ENCODE measurements at places on chromosomes 16 and 17.

DNA sequence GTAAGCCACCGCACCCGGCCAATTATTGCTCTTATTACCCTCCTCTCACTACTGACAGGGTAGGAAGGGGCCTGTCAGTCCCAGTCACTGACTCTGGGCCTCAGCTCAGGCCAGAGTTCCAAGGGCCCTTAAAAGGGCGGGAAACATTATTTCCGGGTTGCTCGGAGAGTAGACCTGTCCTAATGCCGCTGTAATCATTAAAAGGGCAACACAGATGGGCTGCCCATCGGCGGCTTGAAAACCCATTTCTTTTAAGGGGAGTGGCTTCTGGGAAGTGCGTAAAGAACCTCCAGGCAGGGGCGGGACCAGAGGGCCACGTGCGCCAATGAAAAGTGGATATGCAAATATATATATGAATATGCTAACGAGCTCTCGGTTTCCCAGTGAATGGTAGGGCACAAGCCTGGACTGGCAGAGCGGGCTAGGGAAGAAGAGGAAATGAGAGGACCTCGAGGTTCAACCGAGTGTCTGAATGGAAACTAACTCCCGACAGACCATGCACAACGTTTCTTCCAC, 26.6 kb downstream of the PIPOX start:
- no peak for DNase-seq
- no peak overlapping the region for H3K4me3 ChIP-seq

- H3K36me3 ChIP-seq: peaks cover 3% of the 10 kb centered on the region
- H3K27me3 ChIP-seq: no peaks in the 10 kb centered on the region
- H3K27ac ChIP-seq: no peak overlapping the region
- peaks cover 20% of the 10 kb centered on the region for H3K4me1 ChIP-seq
- no peak overlapping the region for H3K4me3 ChIP-seq
These were observed 7.5 kb downstream of the ATP5PD start for GRCh38 chr17:75039238-75039637.

GRCh38 chr17:79188048-79188447, 113.4 kb downstream of the ENGASE start:
- H3K27ac ChIP-seq: no peak overlapping the region
- no peaks in the 10 kb centered on the region for H3K27me3 ChIP-seq
- H3K4me1 ChIP-seq: no peaks in the 10 kb centered on the region
- H3K4me3 ChIP-seq: no peak overlapping the region
- DNase-seq: no peak

GRCh38 chr16:53848277-53848942, 144.5 kb downstream of the FTO start:
- no peaks in the 10 kb centered on the region for H3K4me1 ChIP-seq
- DNase-seq: no peak
- no peaks in the 10 kb centered on the region for H3K36me3 ChIP-seq
- H3K27me3 ChIP-seq: no peaks in the 10 kb centered on the region

DNA sequence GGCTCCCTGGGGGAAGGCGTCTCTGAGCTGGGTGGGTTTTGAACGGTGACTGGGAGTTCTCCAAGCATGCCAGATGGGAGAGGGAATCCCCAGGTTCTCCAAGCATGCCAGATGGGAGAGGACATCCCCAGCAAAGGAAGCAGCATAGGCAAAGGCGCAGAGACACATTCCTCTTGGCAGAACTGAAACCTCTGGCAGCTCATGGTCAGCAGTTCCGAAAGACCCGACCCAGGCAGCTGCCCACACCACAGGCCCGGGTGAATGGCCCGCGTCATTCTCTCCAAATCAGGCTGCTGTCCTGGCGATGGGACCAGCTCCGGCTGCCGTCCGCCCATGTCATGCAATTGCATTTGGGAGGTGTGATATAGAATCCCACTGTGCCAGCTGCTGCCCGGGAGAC, 8.0 kb downstream of the ZNF469 start:
- no peak overlapping the region for H3K27ac ChIP-seq
- H3K36me3 ChIP-seq: no peaks in the 10 kb centered on the region
- H3K27me3 ChIP-seq: no peaks in the 10 kb centered on the region

- H3K4me3 ChIP-seq: no peak overlapping the region
- H3K4me1 ChIP-seq: peaks cover 56% of the 10 kb centered on the region
- no peak for DNase-seq
- H3K36me3 ChIP-seq: no peaks in the 10 kb centered on the region
- no peak overlapping the region for H3K27ac ChIP-seq
- no peaks in the 10 kb centered on the region for H3K27me3 ChIP-seq
These were observed 24.2 kb downstream of the ZNF652 start for GRCh38 chr17:49337884-49338283.

DNA sequence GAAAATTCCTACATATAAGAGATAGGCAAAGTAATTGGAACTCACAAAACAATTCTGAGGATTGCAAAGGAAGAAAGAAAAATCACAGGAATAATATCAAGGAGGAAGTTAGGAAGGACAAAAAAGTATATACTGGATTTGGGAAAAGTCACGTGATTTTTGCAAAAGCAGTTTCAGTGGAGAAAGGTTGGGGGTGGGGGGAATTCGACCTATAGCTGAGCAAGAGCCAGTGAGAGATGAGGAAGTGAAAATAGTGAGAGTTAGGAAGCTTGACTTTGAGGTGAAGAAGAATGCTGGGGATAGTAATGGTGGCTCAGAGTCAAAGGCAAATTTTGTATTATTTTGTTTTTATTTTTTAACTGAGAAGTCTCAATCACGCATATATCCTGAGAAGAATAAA, 438.0 kb upstream of the PMFBP1 start:
- H3K4me3 ChIP-seq: no peak overlapping the region
- no peak overlapping the region for H3K27ac ChIP-seq
- peaks cover 11% of the 10 kb centered on the region for H3K4me1 ChIP-seq
- no peaks in the 10 kb centered on the region for H3K36me3 ChIP-seq
- no peak for DNase-seq
- H3K27me3 ChIP-seq: no peaks in the 10 kb centered on the region

DNA sequence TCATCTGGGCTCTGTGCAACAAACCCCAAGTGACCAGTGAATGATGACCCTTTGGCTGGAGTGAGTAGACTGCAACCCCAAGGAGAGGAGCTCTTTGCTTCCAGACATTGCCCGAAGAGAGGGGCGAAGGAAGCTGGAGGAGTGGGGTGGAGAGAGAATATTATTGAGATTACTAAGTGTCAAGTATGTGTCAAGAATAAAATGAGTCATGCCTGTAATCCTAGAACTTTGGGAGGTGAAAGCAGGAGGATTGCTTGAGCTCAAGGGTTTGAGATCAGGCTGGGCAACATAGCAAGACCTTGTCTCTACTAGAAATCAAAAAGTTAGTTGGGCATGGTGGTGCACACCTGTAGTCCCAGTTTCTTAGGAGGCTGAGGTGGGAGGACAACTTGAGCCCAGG, 142.0 kb upstream of the CCL2 start:
- DNase-seq: no peak
- H3K4me1 ChIP-seq: no peaks in the 10 kb centered on the region
- H3K4me3 ChIP-seq: no peak overlapping the region
- no peaks in the 10 kb centered on the region for H3K27me3 ChIP-seq
- no peaks in the 10 kb centered on the region for H3K36me3 ChIP-seq

DNA sequence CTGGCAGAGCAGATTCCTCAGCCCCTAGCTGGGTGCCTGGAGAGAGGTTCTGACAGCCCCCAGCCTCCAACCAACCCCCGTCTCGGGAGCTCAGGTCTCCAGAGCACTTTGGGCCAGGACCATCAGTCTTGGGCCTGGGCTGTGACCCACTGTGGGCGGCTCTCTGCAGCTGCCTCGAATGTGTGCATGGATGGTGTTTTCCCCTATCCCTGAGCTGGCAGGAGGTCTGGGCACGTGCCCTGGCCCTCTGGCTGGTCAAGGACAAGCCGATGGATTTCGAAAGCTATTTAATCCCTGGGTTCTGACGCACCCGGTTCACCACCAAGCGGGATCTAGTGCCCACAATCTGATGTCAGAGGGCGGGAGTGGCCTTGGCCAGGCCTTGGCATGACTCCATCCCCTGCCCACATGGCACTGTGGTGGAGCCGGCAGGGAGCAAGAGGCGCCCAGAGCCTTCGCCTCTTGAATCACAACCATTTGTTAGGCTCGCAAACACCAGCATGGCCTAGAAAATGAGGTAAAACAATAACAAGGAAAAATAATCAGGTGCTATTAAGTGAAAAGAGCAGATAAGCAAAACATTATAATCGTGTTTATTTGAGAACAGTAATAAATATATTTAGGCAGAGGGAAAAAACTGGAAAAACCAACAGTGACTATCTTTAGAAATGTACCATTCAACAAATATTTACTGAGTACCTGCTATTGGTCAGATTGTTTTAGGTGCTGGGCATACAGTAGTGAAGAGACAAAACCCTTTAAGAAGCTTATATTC, 69.3 kb upstream of the TOB1 start:
- H3K27me3 ChIP-seq: no peaks in the 10 kb centered on the region
- no peak overlapping the region for H3K4me3 ChIP-seq
- no peak for DNase-seq
- peaks cover 19% of the 10 kb centered on the region for H3K4me1 ChIP-seq
- H3K27ac ChIP-seq: no peak overlapping the region

GRCh38 chr17:77746896-77747554, 211.5 kb upstream of the TNRC6C start:
- H3K4me1 ChIP-seq: no peaks in the 10 kb centered on the region
- H3K27me3 ChIP-seq: no peaks in the 10 kb centered on the region
- DNase-seq: no peak
- H3K27ac ChIP-seq: no peak overlapping the region
- H3K4me3 ChIP-seq: no peak overlapping the region

DNA sequence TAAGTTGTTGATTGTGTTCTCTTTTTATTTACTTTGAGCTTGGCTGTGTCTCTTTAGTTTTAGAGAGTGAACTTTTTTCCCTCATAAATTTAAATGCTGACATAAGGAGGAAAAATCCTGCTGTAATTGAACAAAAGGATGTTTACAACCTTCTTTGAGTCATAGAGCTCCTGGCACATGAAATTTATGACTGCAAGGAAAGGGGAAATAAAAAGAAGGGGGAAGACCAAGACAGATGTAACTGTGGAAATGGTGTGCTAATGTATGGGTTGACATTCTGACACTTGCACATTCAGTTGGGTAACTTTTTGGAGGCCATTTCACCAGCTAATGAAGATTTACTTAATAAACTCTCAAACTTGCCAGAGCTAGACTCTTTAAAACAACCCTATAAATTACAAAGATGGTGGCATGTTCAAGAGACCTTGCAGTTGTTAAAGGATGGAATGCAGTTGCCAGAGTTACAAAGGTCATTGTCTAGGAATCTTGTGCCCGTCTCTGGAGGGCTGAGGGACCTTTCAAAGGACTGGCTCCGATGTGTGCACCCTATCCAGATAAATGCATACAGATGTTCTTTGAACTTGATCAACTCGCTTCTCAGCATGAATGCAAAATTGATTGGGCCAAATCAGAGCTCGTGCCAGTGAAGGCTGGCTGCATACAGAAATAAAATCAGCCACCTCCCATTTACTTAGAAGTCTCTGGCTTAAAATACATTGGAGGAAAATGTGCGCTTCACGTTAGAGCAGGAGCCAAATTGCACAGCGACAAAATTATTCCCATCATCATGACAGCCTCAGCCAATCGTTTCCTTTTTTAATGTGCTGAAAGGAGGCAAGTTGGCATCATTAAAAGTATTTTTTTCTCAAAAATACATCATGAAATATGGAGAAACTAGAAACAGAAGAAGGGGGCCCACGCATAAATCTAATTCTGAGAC, 289.0 kb upstream of the XYLT1 start:
- DNase-seq: no peak
- H3K4me3 ChIP-seq: no peak overlapping the region
- H3K4me1 ChIP-seq: peaks cover 16% of the 10 kb centered on the region

DNA sequence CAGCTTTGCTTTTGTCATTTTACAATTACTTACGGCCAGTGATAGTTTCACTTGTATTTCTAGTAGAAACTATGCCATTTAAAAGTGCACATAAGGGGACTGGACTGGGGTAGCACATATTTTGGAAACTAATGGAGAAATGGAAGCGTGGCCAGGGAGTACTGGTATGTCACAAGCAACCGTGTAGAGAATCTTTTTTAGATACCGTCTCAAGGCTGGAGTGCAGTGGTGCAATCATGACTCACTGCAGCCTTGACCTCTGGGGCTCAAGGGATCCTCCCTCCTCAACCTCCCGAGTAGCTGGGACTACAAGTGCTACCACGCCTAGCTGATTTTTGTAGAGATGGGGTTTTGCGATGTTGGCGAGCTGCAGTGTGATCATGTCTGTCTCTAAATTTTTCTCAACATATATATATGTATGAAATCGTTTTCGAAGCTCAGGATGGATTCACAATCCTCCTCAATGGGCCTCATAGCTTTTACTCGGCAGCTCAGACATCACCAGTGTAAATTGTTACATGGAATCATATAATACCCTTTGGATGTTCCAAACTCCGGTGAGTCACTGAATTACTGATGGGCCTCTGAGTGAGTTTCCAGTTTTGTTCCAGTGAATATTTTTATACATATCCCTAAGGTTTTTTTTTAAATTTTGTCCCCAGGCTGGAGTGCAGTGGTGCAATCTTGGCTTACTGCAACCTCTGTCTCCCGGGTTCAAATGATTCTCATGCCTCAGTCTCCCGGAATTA, 51.7 kb downstream of the ZNF778 start:
- DNase-seq: no peak
- H3K4me3 ChIP-seq: no peak overlapping the region
- peaks cover 65% of the 10 kb centered on the region for H3K36me3 ChIP-seq
- no peaks in the 10 kb centered on the region for H3K27me3 ChIP-seq
- peak overlapping the region; percentile 55 for H3K27ac ChIP-seq

DNA sequence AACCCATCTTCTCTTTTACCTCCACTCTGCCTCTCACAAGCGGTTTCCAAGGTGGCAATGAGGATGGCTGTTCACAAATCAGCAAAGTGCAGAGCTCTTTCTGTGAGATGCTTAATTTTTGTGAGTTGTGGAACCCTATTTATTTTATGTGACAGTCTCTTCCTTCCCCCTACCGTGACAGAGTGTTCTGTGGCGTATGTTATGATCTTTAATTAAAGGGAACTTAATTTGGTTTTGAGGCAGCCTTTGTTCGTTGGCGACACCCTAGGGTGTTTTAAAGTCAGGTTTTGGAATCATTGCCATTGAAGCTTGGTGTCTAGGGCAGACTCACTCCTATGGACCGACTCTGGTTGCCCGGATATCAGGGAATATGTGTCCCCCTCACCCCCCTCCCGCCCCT, 83.3 kb upstream of the IRX3 start:
- no peak overlapping the region for H3K4me3 ChIP-seq
- no peak for DNase-seq
- H3K27ac ChIP-seq: no peak overlapping the region
- no peaks in the 10 kb centered on the region for H3K27me3 ChIP-seq
- no peaks in the 10 kb centered on the region for H3K36me3 ChIP-seq

GRCh38 chr16:81610936-81611335, 166.3 kb downstream of the CMIP start:
- H3K27me3 ChIP-seq: no peaks in the 10 kb centered on the region
- peaks cover 80% of the 10 kb centered on the region for H3K4me1 ChIP-seq
- H3K36me3 ChIP-seq: no peaks in the 10 kb centered on the region
- H3K27ac ChIP-seq: peak overlapping the region; percentile 77
